ENCODE measurements at places on chromosomes 5 and 9. TPM values are rescaled to one million over a fixed set of nuclear protein-coding genes. Genes with fewer than 3 reads are reported as not detected.

- no peak overlapping the region for H3K4me3 ChIP-seq
- H3K4me1 ChIP-seq: no peaks in the 10 kb centered on the region
- no peaks in the 10 kb centered on the region for H3K27me3 ChIP-seq
- H3K36me3 ChIP-seq: no peaks in the 10 kb centered on the region
Observed at GRCh38 chr5:94784536-94785505, 166.4 kb downstream of the SLF1 start.

- no peak overlapping the region for H3K4me3 ChIP-seq
- no peak for DNase-seq
- no peak overlapping the region for H3K27ac ChIP-seq
- H3K4me1 ChIP-seq: peaks cover 19% of the 10 kb centered on the region
Observed at GRCh38 chr5:52842111-52842510, 54.4 kb downstream of the ITGA1 start.

The IRX1 gene
- total RNA-seq: 7.5 TPM

The IFT74 gene
- 11.6 TPM for total RNA-seq

- no peaks in the 10 kb centered on the region for H3K27me3 ChIP-seq
- peak; percentile 93 for DNase-seq
- H3K36me3 ChIP-seq: no peaks in the 10 kb centered on the region
- H3K4me3 ChIP-seq: peak overlapping the region; percentile 84
- peak overlapping the region; percentile 98 for H3K27ac ChIP-seq
Observed at GRCh38 chr5:78984439-78985115, 533 bp downstream of the ARSB start.

- no peaks in the 10 kb centered on the region for H3K27me3 ChIP-seq
- no peaks in the 10 kb centered on the region for H3K4me1 ChIP-seq
- no peak overlapping the region for H3K4me3 ChIP-seq
- H3K27ac ChIP-seq: no peak overlapping the region
- no peaks in the 10 kb centered on the region for H3K36me3 ChIP-seq
Observed at GRCh38 chr5:146426853-146427618, 20.1 kb upstream of the TCERG1 start.

GRCh38 chr5:88772831-88773230 is 110.2 kb downstream of the MEF2C start:
- H3K36me3 ChIP-seq: peaks cover 10% of the 10 kb centered on the region
- no peak overlapping the region for H3K4me3 ChIP-seq
- H3K27ac ChIP-seq: no peak overlapping the region
- no peaks in the 10 kb centered on the region for H3K27me3 ChIP-seq

DNA sequence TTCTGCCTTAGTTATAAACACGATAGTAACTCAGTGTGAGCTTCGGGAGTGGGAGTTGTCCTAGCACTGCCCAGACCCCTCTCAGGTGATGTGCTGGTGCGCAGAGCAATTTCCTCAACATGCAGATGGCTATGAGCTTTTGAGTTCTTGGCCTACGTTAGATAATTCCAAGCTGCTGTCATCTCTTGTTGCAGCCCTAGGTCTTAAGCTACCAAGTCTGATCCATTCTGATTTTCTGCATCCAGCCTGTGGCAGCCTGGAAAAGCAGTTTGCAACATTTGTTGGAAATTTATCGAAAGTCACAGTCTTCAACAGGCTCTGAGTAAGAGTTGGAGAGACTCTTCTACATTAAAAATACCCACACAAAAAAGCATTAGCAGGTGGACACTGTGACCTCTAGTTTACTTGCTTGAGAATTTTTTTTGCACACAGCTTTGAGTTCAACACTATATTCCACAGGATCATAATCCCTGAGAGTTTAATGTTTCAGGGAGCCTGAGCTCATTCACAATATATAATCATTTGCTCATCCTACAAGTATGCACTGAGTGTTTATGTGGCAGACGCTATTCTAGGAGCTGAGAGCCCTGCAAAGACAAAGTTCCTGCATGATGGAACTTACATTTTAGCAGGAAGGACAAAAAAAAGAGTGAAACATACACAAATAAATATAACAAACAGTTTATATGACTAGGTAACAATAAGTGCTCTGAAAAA is 91.6 kb downstream of the UBE2QL1 start:
- H3K27ac ChIP-seq: no peak overlapping the region
- no peaks in the 10 kb centered on the region for H3K36me3 ChIP-seq
- no peaks in the 10 kb centered on the region for H3K4me1 ChIP-seq
- no peak for DNase-seq
- H3K27me3 ChIP-seq: no peaks in the 10 kb centered on the region

GRCh38 chr9:118533101-118533500 is 828.9 kb downstream of the TLR4 start:
- H3K4me3 ChIP-seq: no peak overlapping the region
- DNase-seq: no peak
- no peaks in the 10 kb centered on the region for H3K36me3 ChIP-seq
- no peaks in the 10 kb centered on the region for H3K4me1 ChIP-seq
- no peak overlapping the region for H3K27ac ChIP-seq
- H3K27me3 ChIP-seq: no peaks in the 10 kb centered on the region

The IL4 gene
- total RNA-seq: not detected

The CAPSL gene
- total RNA-seq: not detected

- H3K4me3 ChIP-seq: no peak overlapping the region
- no peaks in the 10 kb centered on the region for H3K4me1 ChIP-seq
- DNase-seq: no peak
- no peaks in the 10 kb centered on the region for H3K36me3 ChIP-seq
- H3K27me3 ChIP-seq: no peaks in the 10 kb centered on the region
Observed at GRCh38 chr5:95132096-95132495, 152.8 kb downstream of the MCTP1 start.

- no peaks in the 10 kb centered on the region for H3K36me3 ChIP-seq
- no peak for DNase-seq
- peak overlapping the region; percentile 60 for H3K4me3 ChIP-seq
- peak overlapping the region; percentile 73 for H3K27ac ChIP-seq
Observed at GRCh38 chr9:87973730-87974292, 522 bp downstream of the CDK20 start.

GRCh38 chr9:81539317-81539716 is 150.0 kb downstream of the TLE1 start:
- H3K36me3 ChIP-seq: no peaks in the 10 kb centered on the region
- no peak overlapping the region for H3K27ac ChIP-seq
- H3K27me3 ChIP-seq: no peaks in the 10 kb centered on the region
- DNase-seq: no peak
- no peaks in the 10 kb centered on the region for H3K4me1 ChIP-seq
- no peak overlapping the region for H3K4me3 ChIP-seq

DNA sequence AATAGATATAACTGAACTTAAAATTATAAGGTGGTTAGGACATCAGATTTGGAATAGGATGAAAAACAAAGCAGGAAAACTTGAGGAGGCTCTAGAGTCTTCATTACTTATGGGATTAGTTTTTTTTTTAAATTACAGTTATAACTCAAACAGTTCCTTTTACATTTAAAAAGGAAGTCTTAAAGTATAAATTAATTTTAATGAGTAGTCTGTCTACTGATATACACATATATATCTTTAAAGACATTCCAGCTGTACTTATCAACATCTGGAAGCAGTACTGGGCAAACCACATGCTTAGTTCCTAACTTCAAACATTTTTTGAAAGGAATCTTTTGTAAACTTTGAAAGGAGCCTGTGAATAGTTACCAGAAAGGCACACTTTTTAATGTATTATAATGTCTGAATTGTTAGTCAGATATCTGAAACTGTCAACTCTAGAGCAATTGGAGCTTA is 6.0 kb downstream of the ACTBL2 start:
- DNase-seq: no peak
- no peaks in the 10 kb centered on the region for H3K4me1 ChIP-seq
- no peak overlapping the region for H3K4me3 ChIP-seq
- H3K36me3 ChIP-seq: no peaks in the 10 kb centered on the region

The MYOT gene
- not detected for total RNA-seq

DNA sequence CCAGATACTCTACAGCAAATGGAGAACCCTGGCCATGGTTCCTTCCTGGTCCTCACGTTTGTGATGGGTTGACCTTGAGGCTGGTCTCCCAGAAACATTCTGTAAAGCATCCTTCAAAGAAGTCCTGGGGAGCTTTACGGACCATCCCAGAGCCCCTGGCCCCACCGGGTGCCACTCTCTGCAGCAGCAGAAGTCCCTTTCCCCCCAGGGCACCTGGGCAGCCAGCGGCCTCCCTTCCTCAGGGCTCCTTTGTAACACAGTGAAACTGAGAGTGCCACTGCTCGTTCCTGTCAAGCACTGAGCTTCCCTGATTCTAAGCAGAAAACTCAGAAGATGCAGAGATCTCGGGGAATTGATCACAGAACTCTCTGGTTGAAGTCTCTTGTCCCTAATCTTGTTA is 104.3 kb downstream of the ENTREP1 start:
- H3K27me3 ChIP-seq: no peaks in the 10 kb centered on the region
- H3K4me3 ChIP-seq: no peak overlapping the region
- H3K4me1 ChIP-seq: no peaks in the 10 kb centered on the region
- no peak overlapping the region for H3K27ac ChIP-seq
- H3K36me3 ChIP-seq: no peaks in the 10 kb centered on the region

DNA sequence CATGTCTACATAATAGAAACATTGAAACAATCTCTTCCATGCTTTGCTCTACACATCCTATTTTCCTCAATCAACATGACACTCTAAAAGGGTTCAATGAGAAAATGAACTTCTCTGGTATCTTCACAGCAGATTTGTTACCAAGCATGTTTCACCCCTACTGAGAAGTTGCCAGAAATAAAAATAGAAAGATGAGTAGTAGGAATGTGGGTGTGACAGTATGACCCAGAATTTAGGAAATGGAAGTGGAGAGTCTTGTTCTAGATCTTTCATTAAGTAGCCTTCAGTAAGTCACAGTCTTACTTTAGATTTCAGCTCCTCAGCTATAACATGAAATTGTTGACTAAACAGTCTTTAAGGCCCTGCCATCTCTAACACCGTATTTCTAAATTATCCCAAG is 581.8 kb downstream of the EFNA5 start:
- H3K4me3 ChIP-seq: no peak overlapping the region
- H3K27me3 ChIP-seq: no peaks in the 10 kb centered on the region
- no peak for DNase-seq
- no peak overlapping the region for H3K27ac ChIP-seq
- no peaks in the 10 kb centered on the region for H3K36me3 ChIP-seq

DNA sequence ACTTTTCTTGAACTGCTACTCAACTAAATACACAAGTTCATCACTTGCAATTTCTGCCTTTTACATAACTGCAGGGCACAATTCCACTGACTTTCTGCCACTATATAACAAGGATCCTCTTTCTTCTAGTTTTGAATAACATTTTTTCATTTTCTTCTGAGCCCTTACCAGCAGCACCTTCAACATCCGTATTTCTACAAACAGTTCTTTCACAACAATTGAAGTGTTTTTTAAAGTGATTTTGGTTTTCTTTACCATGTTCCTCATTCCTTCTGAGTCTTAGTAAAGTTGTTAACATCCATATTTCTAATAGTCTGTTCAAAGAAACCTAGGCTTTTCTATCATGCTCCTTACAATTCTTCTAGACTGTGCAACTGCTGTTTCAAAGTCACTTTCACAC is 127.2 kb upstream of the PITX1 start:
- H3K4me3 ChIP-seq: no peak overlapping the region
- no peaks in the 10 kb centered on the region for H3K27me3 ChIP-seq
- H3K4me1 ChIP-seq: no peaks in the 10 kb centered on the region

The CCDC171 gene
- 3.0 TPM for total RNA-seq

DNA sequence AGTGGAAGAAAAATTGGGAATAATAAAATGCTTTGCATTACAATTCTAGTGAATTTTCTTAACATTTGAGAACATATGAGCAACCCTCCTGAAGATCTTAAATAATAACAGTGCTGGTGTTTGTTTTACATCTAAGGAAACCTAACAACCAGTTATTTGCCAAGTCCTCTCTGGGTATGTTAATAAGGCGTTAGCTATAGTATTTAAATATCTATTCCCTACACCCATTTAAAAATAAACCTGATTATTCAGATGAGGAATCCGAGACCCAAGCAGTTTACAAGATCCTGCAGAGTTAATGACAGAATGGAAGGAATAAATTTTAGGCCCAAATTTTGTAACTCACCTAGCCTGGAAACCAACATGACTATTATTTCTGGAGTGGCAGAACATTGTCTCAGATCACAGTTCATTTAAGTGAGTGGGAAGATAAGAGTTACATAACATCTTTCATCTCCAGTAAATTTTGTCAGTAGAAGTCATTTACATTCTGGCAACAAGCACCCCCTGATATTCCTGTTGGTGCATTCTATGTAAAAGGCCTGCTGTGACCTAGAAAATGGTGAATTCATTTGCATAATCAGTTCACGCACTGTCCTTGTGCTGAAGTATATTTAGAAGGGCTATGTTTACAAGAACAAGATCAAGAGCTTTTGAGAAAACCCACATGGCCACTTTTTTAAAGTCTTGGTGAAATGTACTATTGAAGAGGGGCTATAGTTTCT is 148.2 kb downstream of the COX7C start:
- no peaks in the 10 kb centered on the region for H3K4me1 ChIP-seq
- no peak overlapping the region for H3K4me3 ChIP-seq
- H3K27me3 ChIP-seq: no peaks in the 10 kb centered on the region
- H3K36me3 ChIP-seq: no peaks in the 10 kb centered on the region
- no peak for DNase-seq

DNA sequence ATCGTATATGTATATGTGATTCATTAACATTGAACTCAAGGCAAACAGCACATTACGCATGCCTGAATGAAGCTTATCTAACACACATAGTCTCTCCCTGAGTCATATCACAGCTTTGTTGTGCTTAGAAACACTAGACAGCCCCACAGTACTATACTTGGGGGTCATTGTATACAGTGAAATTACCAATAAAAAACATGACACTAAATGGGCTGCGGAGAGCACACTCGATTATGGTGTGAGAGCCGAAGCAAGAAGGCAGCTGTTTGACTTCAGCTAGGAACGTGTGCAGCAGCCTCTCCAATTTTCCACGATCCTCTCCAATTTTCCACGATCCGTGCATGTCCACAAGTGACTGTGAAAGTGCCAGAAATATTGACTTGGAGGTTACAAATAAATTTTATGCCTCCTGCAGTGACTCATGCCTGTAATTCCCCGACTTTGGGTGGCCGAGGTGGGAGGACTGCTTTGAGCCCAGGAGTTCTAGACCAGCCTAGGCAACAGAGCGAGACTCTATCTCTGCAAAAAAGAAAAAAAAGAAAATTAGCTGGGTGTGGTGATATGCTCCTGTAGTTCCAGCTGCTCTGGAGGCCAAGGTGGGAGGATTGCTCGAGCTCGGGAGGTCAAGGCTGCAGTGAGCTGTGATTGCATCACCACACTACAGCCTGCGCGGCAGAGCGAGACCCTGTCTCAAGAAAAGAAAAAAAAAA is 102.4 kb downstream of the DAPK1 start:
- DNase-seq: no peak
- H3K27me3 ChIP-seq: no peaks in the 10 kb centered on the region
- peak overlapping the region; percentile 78 for H3K27ac ChIP-seq
- H3K4me3 ChIP-seq: no peak overlapping the region

The IL5 gene
- total RNA-seq: not detected

DNA sequence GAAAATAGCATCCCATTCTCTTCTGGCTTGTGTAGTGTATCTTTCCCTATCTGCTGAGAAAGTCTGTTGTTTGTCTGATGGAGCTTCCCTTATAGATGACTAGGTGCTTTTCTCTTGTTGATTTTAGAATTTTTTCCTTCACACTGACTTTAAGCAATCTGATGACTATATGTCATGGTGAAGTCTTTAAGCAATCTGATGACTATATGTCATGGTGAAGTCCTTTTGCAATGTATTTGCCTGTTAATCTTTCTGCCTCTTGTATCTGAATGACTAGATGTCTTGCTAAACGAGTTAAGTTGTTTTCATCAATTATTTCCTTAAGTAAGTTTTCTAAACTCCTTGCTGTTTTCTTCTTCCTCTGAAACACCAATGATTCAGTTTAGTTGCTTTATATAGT is 80.5 kb downstream of the RNF130 start:
- H3K4me1 ChIP-seq: no peaks in the 10 kb centered on the region
- H3K27ac ChIP-seq: no peak overlapping the region
- no peaks in the 10 kb centered on the region for H3K36me3 ChIP-seq

GRCh38 chr5:141875022-141875740 is 3.0 kb downstream of the PCDH1 start:
- H3K36me3 ChIP-seq: no peaks in the 10 kb centered on the region
- H3K4me3 ChIP-seq: peak overlapping the region; percentile 66
- DNase-seq: no peak
- H3K4me1 ChIP-seq: peaks cover 41% of the 10 kb centered on the region

The JAKMIP2 gene
- 7.5 TPM for total RNA-seq
